ENCODE measurements at places on chromosomes 5 and 9. TPM values are rescaled to one million over a fixed set of nuclear protein-coding genes. Genes with fewer than 3 reads are reported as not detected.

Gene PNPLA7
- total RNA-seq: 0.22 TPM

Gene TPPP
- total RNA-seq: 0.36 TPM

Gene ENTPD8
- total RNA-seq: not detected

Gene SLC34A1
- not detected for total RNA-seq

Gene ZNF169
- total RNA-seq: 8.0 TPM

Gene KCNN2
- 0.36 TPM for total RNA-seq

Gene IL13
- not detected for total RNA-seq

Gene IL33
- total RNA-seq: 45.9 TPM

Gene ADAMTS13
- total RNA-seq: 0.57 TPM

Gene PCDHGB5
- total RNA-seq: 13.4 TPM

Gene PIP5KL1
- 0.43 TPM for total RNA-seq

Gene FLT4
- total RNA-seq: 1.9 TPM

Gene TMEFF1
- 6.2 TPM for total RNA-seq
